ENCODE measurements at places on chromosomes 16 and 17. TPM values are rescaled to one million over a fixed set of nuclear protein-coding genes. Genes with fewer than 3 reads are reported as not detected.
A peak's percentile ranks its signal among the peaks of the same experiment; 100 is the strongest.

- peaks cover 15% of the 10 kb centered on the region for H3K36me3 ChIP-seq
- peak overlapping the region; percentile 93 for H3K4me3 ChIP-seq
- peaks cover 10% of the 10 kb centered on the region for H3K4me1 ChIP-seq
- peaks cover 24% of the 10 kb centered on the region for H3K27me3 ChIP-seq
Observed at GRCh38 chr16:58195771-58196170, 2.1 kb downstream of the CSNK2A2 start.

DNA sequence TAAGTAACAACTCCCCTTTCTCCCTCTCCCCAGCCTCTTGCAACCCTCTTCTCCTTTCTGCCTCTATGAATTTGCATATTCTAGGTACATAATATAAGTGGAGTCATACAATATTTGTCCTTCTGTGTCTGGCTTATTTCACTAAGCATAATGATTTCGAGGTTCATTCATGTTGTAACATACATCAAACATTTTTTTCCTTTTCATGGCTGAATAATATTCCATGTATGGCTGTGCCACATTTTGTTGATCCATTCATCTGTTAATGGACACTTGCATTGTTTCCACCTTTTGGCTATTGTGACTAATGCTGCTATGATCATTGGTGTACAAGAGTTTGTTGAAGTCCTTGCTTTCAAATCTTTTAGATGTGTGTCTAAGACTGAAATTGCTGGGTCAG, 17.6 kb upstream of the FA2H start:
- H3K4me1 ChIP-seq: no peaks in the 10 kb centered on the region
- H3K36me3 ChIP-seq: no peaks in the 10 kb centered on the region
- no peak overlapping the region for H3K4me3 ChIP-seq
- DNase-seq: no peak

- no peak for DNase-seq
- no peaks in the 10 kb centered on the region for H3K36me3 ChIP-seq
- no peak overlapping the region for H3K27ac ChIP-seq
- H3K4me1 ChIP-seq: peaks cover 13% of the 10 kb centered on the region
- no peak overlapping the region for H3K4me3 ChIP-seq
Observed at GRCh38 chr17:11176549-11176948, 64.5 kb upstream of the SHISA6 start.

- no peaks in the 10 kb centered on the region for H3K36me3 ChIP-seq
- H3K4me1 ChIP-seq: peaks cover under 1% of the 10 kb centered on the region
- H3K27ac ChIP-seq: peak overlapping the region; percentile 46
- peaks cover 24% of the 10 kb centered on the region for H3K27me3 ChIP-seq
Observed at GRCh38 chr17:33949100-33949499, 306.0 kb upstream of the CCL2 start.

DNA sequence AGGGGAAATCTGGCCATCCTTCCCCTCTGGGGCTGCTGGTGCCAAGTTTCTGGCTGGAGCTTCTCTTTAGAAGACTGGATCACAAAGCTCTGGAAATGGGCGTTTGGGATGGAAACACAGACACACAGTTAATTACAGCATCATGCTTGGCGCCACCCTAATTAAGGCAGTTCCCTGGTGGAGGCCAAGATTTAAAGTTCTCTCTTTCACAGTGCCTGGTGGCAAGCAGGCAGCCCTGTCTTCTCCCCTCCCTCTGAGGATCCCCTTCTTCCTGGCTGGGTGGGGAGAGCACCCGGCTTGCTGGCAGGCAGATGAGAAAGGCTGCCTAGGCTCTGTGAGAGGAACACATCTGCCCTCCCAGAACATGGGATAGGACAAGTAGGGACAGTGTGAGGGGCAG, 59.0 kb upstream of the NKD1 start:
- no peak overlapping the region for H3K27ac ChIP-seq
- DNase-seq: no peak
- peaks cover 3% of the 10 kb centered on the region for H3K27me3 ChIP-seq
- no peaks in the 10 kb centered on the region for H3K4me1 ChIP-seq

CIBAR2 gene
- 0.80 TPM for total RNA-seq

GRCh38 chr16:57999971-58000705, at the start of gene ZNF319:
ZNF319 (minus strand) TSS chr16:58000672; CDS start chr16:57998265, 2,407 bp downstream.
- DNase-seq: no peak
- H3K27me3 ChIP-seq: no peaks in the 10 kb centered on the region
- peaks cover 13% of the 10 kb centered on the region for H3K36me3 ChIP-seq
- H3K4me3 ChIP-seq: peak within 1 kb of the TSS; percentile 87
- H3K4me1 ChIP-seq: peaks cover 11% of the 10 kb centered on the region

- H3K27me3 ChIP-seq: peaks cover 31% of the 10 kb centered on the region
- no peak overlapping the region for H3K27ac ChIP-seq
- H3K4me3 ChIP-seq: no peak overlapping the region
- H3K4me1 ChIP-seq: no peaks in the 10 kb centered on the region
Observed at GRCh38 chr17:8940866-8941471, 24.5 kb downstream of the PIK3R5 start.

GRCh38 chr17:76681222-76682137, 29.3 kb downstream of the MXRA7 start:
- no peak overlapping the region for H3K27ac ChIP-seq
- no peak overlapping the region for H3K4me3 ChIP-seq
- H3K4me1 ChIP-seq: peaks cover 2% of the 10 kb centered on the region
- H3K27me3 ChIP-seq: no peaks in the 10 kb centered on the region
- H3K36me3 ChIP-seq: peaks cover 6% of the 10 kb centered on the region

DNA sequence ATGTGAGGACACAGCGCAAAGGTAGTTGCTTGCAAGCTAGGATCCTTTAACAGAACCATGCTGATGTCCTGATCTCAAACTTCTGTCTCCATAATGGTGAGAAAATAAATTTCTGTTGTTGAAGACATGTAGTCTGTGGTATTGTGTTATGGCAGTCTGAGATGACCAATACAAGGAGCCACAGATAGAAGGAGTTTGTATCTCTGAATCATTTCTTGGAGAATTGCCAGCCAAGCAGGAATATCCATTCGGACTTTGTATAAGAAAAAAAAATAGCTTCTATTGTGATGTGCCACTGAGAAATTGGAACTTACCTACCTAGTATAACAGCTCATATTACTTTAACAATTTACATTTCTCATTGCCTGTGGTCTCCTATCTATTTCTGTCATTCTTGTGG, 447.6 kb upstream of the CA10 start:
- peaks cover 11% of the 10 kb centered on the region for H3K4me1 ChIP-seq
- H3K27ac ChIP-seq: no peak overlapping the region
- H3K4me3 ChIP-seq: no peak overlapping the region

- H3K27ac ChIP-seq: no peak overlapping the region
- H3K36me3 ChIP-seq: no peaks in the 10 kb centered on the region
- H3K27me3 ChIP-seq: peaks cover 23% of the 10 kb centered on the region
- DNase-seq: no peak
Observed at GRCh38 chr16:83723244-83723643, 84.5 kb upstream of the HSBP1 start.

- H3K36me3 ChIP-seq: no peaks in the 10 kb centered on the region
- no peak overlapping the region for H3K27ac ChIP-seq
- no peaks in the 10 kb centered on the region for H3K27me3 ChIP-seq
- peaks cover 1% of the 10 kb centered on the region for H3K4me1 ChIP-seq
Observed at GRCh38 chr17:41633556-41634199, 9.3 kb upstream of the KRT17 start.

KRTAP16-1 gene
- total RNA-seq: not detected

- no peak for DNase-seq
- peaks cover 12% of the 10 kb centered on the region for H3K4me1 ChIP-seq
- H3K27ac ChIP-seq: no peak overlapping the region
- H3K36me3 ChIP-seq: no peaks in the 10 kb centered on the region
- H3K4me3 ChIP-seq: no peak overlapping the region
Observed at GRCh38 chr16:62562121-62562520, 525.9 kb upstream of the CDH8 start.

GRCh38 chr17:76572201-76572910, 13.3 kb downstream of the ST6GALNAC2 start:
- H3K4me3 ChIP-seq: no peak overlapping the region
- no peak overlapping the region for H3K27ac ChIP-seq
- peaks cover 15% of the 10 kb centered on the region for H3K4me1 ChIP-seq
- DNase-seq: no peak
- H3K27me3 ChIP-seq: no peaks in the 10 kb centered on the region

DNA sequence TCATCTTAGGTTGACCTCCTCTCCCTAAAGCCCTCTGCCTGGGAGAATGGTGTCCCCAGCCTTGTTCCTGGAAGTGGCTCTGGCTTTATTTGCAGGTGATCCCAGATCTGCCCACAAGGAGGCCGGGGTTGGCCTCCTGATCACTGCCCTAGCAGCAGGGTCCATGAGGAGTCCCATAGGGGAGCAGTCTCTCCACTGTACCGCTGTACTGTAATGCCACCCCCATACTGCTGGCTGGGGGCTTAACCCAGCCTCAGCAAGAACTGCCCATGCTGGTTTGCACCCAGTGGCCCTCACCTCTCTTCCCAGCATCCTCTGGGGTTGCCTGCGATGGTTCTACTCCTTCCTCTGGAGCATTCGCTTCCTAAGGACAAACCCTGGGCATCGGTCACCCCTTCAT, 39.1 kb downstream of the PSME3IP1 start:
- no peaks in the 10 kb centered on the region for H3K27me3 ChIP-seq
- H3K27ac ChIP-seq: no peak overlapping the region
- no peaks in the 10 kb centered on the region for H3K36me3 ChIP-seq
- DNase-seq: no peak
- peaks cover 3% of the 10 kb centered on the region for H3K4me1 ChIP-seq

DNA sequence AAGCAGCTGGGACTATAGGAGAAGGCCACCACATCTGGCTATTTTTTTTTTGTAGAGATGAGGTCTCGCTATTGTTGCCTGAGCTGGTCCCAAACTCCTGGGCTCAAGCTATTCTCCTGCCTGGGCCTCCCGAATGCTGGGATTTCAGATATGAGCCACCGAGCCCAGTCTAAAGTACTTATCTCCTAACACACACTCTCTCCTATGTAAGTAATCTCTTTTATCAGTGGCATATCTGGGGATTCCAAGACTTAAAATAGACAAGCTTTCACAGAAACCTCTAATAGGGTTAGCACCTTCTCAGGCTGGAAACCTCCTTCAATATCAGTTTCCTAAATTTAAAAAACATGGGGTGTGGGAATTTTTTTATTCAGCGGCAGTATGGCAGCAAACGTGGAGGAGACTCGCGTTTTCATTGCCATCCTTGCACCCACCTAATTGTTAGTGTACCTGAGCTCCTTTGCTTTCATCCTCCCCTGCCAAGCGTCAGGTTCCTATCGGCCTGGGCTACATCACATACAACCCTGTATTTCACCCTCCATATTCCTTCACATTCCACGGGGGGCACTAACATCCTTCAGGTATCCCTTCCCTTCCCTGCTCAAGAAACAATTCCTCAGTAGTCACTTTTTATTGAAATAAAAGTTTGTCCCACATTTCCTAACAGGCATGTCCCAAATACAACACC, 1.1 kb downstream of the EZH1 start:
- H3K4me1 ChIP-seq: peaks cover 16% of the 10 kb centered on the region
- peaks cover 3% of the 10 kb centered on the region for H3K27me3 ChIP-seq
- H3K4me3 ChIP-seq: peak overlapping the region; percentile 89
- no peaks in the 10 kb centered on the region for H3K36me3 ChIP-seq
- H3K27ac ChIP-seq: peak overlapping the region; percentile 99

GRCh38 chr16:79882340-79883005, 281.9 kb upstream of the MAF start:
- no peak for DNase-seq
- H3K27ac ChIP-seq: no peak overlapping the region
- H3K4me3 ChIP-seq: no peak overlapping the region
- no peaks in the 10 kb centered on the region for H3K36me3 ChIP-seq

TBC1D3K gene
- total RNA-seq: not detected

C17orf50 gene
- not detected for total RNA-seq

CDRT15 gene
- total RNA-seq: not detected

DNA sequence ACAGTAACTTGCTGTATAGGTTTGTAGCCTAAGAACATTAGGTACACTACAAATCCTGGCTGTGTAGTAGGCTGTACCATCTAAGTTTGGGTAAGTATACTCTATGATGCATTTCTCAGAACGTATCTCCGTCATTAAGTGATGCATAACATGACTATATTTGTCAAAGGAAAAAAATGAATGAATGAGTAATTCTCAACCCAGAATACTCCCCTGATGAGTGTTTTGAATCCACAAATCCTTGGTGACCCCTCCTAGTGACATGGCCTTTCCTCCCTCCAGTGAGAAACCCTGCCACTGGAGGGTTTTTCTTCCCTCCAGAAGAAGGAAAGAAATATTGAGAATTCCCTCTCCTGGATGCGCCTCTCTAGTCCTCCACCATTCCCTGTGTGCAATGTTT, 24.0 kb upstream of the SALL1 start:
- no peaks in the 10 kb centered on the region for H3K4me1 ChIP-seq
- H3K4me3 ChIP-seq: no peak overlapping the region
- H3K36me3 ChIP-seq: peaks cover 3% of the 10 kb centered on the region
- no peak for DNase-seq

DNA sequence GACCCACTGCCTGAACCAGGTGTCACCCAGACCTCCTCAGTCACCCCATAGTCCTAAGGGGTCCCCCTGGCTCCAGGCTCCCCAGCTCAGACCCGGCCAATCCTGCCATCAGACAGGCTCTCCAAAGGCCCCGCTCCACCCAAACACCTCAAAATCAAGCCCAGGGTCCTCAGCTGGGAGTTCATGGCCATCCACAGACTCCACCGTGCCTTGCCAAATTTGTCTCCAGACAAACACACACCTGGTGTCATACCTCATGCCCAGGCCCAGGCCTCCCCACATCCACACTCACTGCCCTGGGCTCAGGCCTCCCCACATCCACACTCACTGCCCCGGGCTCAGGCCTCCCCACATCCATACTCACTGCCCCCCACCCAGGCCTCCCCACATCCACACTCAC, 12.5 kb downstream of the RPH3AL start:
- H3K27me3 ChIP-seq: no peaks in the 10 kb centered on the region
- peaks cover 23% of the 10 kb centered on the region for H3K4me1 ChIP-seq
- no peak overlapping the region for H3K4me3 ChIP-seq
- peaks cover 5% of the 10 kb centered on the region for H3K36me3 ChIP-seq
- H3K27ac ChIP-seq: no peak overlapping the region

GRCh38 chr16:74264811-74265210, 31.8 kb upstream of the PSMD7 start:
- no peaks in the 10 kb centered on the region for H3K36me3 ChIP-seq
- no peak overlapping the region for H3K4me3 ChIP-seq
- no peak overlapping the region for H3K27ac ChIP-seq
- H3K4me1 ChIP-seq: peaks cover 9% of the 10 kb centered on the region
- no peak for DNase-seq
- H3K27me3 ChIP-seq: no peaks in the 10 kb centered on the region

DNA sequence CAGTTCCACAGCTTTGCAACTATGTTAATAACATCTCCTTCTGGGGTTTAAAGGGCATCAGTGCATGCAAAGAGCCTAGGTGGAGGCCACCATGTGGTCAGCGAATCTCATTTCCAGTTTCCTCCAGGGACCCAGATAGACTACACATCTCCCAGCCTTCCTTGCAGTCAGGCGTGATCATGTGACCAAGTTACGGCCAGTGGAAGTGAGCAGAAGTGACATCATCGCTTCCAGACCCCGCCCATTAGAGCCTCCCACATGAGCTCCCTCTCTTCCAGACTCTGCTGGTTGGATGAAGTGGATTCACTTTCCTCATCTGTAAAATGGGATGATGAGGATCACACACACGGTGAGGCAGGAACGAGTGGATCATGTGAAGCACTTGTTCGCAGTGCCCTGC, 27.4 kb upstream of the KDM8 start:
- no peak for DNase-seq
- no peak overlapping the region for H3K4me3 ChIP-seq
- no peaks in the 10 kb centered on the region for H3K36me3 ChIP-seq
- H3K4me1 ChIP-seq: no peaks in the 10 kb centered on the region

PLA2G15 gene
- 18.8 TPM for total RNA-seq

NEUROD2 gene
- not detected for total RNA-seq
